Brain pericyte (primary cell): ENCODE measurements at places on chromosomes 5 and 9.

- no peak for DNase-seq
These were observed 128.1 kb downstream of the STARD4 start for GRCh38 chr5:111384220-111384619.

DNA sequence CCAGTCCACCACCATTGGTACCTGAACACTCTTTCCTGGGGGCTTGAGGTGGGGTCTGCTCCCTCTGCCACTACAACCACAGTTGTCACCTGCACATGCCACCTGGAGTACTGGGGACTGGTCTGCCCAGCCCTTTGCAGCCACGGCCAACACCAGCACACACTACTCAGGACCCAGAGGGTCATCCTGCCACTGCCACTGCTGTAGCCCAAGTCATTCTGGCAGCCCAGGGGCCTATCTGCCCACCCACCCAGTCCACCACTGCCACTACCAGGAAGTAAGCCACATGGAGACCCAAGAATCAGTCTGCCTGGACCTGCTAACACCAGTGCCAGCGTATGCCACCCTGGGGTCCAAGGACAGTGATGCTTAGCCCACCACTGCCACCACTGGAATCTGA lies 302.4 kb upstream of the TRPC7 start:
- DNase-seq, result no peak

DNA sequence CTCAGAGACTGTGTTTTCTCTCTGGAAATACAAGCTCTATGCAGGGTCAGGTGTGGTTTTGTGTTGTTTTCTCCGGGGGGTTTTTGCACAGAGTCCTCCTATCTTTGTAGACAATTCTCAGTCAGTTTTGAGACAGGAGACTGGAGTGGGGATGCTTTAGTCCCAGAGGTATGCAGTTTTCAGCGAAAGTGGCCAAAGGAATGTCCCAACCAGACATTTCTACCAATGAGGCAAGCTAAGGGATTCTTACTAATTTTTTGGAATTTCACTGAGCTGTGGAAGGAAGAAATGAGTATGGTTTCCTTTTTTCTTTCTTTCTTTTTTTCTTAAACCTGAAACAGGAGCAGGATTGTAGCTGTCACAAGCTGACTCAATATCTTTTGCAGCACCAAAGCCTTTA lies 35.3 kb upstream of the PLPP1 start:
- DNase-seq, result no peak

DNA sequence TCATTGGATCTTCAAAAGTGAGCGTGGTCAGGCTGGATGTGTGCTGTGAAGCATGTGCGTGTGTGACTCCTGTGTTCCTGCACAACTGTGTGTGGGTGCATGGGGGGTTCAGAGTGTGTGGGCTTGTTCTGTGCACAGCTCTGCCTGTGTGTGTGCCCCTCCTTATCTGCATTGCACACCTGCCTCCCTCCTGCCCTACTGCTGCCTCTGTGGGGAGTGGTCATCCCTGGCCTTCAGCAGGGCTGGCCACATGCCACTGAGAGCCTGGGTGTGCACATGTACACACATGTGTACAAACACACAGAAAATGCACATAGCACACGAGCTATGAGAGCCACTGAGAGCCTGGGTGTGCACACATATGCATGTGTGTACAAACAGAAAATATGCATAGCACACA lies 92.1 kb downstream of the CACNA1B start:
- no peak for DNase-seq

- no peak for DNase-seq
These were observed 483.8 kb downstream of the DMAC1 start for GRCh38 chr9:7315746-7316145.

GRCh38 chr9:111599955-111600343 lies 502 bp upstream of the PTGR1 start:
- DNase-seq, result no peak

DNA sequence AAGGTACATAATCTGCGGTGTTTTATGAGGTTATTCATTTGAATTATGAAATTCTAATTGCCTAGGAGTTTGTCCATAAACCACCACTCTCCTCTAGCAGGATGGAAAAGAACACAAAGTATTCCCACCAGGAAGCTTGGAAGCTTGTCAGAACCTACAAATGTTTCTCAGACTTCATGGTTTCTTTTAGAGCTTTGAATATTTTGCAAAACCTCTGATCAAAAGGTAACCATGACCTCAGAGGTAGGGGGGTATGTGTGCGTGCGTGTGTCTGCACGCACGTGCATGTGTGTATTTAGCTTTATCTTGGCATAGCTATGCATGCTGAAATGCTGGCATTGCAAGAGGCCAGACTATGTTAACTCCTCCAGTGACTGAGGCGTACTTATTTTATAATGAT lies 847.0 kb downstream of the TLE1 start:
- DNase-seq, result peak; percentile 74

DNA sequence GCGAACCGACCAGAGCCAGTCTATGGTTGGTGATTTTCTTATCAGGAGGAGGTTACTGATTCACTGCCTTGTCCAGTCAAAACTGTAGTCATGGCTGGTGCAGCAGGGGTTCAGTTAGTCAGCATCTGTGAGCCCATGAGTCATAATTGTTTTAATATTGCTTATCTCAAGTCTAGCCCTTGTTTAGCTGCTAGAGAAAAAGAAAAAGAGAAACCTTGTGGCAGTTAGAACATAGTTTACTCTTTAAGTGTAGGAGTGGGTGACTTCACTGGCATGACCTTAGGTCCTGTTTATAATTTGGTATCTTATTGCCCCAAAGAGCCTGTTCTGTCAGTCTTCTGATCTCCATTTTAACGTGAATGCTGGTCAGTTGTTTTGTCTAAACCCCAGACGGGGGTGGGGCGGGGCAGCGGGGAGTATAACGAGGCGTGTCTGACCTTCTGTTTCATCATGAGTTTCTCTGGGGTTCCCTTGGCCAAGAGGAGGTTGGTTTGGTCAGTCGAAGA lies 76.9 kb upstream of the NFIL3 start:
- DNase-seq, result peak; percentile 42

- DNase-seq, result no peak
These were observed 309.8 kb downstream of the IRX2 start for GRCh38 chr5:2441495-2442180.

- no peak for DNase-seq
These were observed 3.6 kb upstream of the IL4 start for GRCh38 chr5:132669966-132670882.

- DNase-seq, result no peak
These were observed 141.6 kb upstream of the ZNF608 start for GRCh38 chr5:124888050-124888506.

DNA sequence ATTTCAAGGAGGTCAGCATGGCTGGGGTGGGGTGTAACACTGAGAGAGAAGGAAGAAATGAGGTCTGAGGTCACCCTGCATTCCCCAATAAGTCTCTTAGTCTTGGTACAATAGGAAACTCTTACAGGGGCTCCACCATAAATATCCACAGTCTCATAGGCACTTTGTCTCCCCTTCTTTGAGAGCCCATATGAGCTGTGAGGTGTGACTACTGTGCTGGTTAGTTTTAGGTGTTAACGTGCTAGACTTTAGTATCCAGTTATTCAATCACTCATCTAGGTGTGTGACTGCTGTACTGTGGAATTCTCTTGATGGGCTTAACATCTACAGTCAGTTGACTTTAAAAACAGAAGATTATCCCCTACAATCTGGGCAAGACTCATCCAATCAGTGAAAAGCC lies 378.1 kb upstream of the RFX3 start:
- DNase-seq, result no peak

DNA sequence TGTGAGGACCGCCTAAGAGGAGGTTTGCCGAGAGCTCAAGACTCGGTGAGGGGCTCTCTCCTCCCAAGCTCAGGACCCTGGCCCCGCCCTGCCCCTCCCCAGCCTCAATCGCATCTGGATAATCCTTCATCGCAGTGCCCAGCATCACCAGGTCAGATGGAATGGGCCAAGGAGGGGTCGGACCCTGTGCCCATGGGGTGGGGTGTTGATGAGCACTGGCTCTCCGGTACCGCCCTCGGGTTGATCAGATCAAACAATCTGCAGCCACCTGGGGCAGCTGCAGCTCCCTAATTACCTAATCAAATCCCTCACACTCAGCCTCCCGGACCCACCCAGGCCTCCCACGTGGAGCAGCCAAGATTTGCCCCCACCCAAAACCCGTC lies 24.4 kb upstream of the TDRD7 start:
- no peak for DNase-seq

- DNase-seq, result no peak
These were observed 6.0 kb downstream of the DMRT1 start for GRCh38 chr9:847505-847904.
